ENCODE measurements at places on chromosomes 11 and 22.

DNA sequence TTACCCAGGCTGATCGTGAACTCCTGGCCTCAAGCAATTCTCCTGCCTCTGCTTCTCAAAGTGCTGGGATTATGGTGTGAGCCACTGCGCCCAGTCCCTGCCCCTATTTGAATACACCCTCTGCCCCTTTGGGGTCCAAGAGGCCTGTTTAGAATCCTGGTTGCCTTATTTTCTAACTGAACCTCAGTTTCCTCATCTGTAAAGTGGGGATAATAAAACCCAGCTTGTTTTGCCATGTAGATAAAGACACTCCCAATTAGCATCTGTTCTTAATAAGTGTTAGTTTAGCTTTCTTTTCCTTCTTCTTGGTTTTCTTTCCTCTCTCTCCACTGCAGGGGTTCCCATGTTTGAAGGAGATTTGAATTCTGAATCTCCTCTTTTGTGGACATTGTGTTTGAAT lies 4.8 kb downstream of the MIAT start:
- no peak for DNase-seq

- DNase-seq, result no peak
Measured at GRCh38 chr11:71235719-71236118, 16.7 kb downstream of the SHANK2 start.

DNA sequence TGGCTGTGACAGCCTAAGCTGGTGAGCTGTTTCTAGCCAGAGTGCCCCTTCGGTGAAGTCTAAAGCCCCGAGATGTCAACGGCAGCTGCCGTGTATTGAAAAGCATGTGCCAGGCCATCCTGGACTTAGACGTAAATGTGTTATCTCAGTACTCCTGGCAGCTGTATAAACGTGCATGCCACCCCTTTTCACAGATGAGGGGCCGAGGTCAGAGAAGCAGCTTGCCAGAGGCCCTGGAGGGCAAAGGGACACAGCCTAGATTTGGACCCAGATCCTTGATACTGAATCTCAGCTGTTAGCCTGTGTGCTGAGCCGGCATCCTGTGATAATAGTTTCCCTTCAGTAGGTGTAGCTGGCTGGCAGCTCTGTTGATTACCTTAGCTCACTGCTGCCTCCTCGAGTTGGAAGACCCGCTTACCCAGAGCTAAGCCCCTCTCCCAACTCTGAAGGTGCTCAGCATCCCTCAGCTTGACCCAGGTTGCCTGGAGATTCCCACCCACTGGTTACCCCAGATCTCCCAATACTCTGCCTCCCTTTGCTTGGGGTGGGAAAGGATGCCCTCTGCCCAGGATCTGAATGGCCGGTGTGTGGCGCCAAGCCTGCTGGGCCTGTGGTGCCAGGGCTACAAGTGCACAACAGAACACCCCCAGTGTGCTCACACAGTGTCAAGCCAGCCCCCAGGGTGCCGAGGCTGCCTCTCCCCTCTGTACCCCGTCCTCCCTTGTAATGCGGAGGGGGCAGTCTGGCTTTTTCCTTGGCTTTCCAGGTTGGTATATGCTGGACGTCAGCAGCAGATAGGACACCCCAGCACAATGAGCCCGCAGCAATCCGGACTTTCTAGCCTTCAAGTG lies 59.8 kb upstream of the WNT7B start:
- no peak for DNase-seq

DNA sequence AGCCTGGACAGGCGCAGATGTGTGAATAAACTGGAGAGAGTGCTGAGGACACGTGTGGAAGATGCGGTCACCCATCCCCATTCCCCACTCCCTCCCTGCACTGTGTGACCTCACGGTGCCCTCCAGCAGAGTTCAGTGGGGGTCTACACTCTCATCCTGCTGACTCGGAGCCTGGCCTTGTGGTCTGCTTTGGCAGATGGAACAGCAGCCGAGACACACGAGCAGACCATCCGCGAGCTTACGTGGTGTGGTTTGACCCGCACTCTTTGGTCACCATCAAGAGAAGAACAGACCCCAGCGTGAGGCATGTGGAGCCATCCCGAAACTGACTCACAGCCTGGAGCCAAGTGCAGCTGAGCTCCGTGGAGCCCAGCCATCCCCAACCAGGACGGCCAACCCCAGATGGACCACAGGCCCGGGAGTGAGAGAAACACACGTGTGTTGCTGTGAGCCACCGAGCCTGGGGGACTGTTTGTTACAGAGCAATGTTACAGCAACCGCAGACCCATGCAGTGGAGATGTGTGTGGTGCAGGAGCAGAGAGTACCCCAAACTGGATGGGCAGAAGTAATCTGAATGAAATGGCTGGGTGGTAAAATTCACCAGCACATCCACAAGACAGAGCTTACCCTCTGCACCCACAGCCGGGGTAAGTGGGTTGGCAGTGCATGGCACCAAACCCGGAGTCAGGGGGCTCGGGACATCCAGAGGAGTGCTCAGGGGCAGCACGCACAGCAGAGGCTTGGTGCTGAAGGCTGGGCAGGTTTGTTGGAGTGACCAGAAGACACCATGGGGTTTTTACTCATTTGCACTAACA lies 90.7 kb downstream of the RTL6 start:
- no peak for DNase-seq

- no peak for DNase-seq
Measured at GRCh38 chr11:34359548-34359891, 1.7 kb upstream of the ABTB2 start.

GRCh38 chr22:35835267-35835997 lies 117.8 kb downstream of the APOL5 start:
- DNase-seq, result no peak

DNA sequence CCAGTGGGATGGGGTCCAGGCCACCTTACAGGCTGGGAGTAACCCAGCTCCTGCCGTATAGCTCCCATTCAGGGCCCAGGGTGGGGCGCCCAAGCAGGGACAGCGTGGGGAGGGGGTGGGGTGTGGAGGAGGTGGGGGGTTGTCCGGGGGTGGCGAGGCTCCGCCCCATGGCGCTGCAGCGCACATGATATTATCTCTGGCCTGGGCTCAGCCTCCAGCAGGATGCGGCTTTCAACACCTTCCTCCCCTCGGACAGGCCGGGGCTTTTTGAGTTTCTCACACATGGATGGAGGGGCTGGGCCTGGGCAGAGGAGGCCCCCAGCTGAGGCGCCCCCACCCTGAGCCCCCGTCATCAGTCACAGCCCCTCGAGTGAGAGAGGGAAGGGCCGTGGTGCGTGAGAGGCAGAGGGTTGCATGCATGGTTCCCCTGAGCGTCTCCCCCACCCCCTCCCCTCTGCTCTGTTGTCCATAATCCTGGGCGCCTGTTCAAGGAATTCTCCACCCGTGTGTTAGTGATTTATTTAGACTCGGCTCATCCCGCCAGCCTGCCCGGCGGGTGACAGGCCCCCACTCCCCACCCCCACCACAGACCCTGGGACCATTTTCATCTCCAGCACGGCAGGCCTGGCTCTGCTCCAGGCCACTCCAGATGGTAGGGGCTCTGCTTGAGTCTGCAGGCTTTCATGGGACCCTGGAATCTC lies 44.9 kb downstream of the WNT11 start:
- DNase-seq, result no peak

DNA sequence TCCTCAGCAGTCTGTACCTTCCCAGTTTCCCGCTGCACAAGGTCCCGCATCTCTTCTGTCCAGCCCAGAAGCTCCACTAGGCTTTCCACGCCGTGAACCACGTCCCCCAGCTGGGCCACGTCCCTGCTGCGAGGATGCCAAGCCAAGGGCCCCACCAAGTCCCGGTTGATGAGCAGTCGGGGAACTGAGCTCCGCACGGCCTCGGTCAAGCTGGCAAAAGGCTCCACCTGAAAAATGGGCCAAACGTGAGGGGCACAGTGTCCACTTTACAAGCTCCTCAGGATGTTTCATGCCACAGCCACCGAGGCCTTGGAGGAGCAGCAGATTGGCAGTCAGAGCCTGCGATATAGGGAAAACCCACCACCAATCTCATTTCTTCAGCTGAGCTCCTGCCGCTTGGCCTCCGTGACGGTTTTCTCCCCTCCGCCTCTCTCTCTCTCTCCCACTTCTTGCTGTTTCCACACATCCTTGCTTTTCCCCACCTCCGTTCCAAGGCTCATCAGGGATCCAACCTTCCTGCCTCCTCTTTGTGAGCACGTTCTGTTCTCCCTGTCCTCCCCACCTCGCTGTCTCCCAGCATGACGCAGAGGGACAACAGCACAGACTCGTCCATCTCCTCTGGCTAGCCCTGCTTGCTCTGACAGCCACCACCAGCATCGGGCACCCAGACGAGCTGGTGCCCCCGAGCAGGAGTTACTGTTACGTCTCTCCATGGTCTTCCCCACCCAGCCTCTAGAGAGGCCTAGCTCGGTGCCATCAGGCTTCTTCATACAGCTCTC lies 11.5 kb downstream of the RIC8A start:
- DNase-seq, result no peak

GRCh38 chr22:35971456-35972119 lies 57.0 kb downstream of the RBFOX2 start:
- peak; percentile 80 for DNase-seq

GRCh38 chr11:78414321-78415051 lies 3.1 kb downstream of the GAB2 start:
- no peak for DNase-seq

- no peak for DNase-seq
Measured at GRCh38 chr11:113881856-113882255, 6.5 kb upstream of the USP28 start.

DNA sequence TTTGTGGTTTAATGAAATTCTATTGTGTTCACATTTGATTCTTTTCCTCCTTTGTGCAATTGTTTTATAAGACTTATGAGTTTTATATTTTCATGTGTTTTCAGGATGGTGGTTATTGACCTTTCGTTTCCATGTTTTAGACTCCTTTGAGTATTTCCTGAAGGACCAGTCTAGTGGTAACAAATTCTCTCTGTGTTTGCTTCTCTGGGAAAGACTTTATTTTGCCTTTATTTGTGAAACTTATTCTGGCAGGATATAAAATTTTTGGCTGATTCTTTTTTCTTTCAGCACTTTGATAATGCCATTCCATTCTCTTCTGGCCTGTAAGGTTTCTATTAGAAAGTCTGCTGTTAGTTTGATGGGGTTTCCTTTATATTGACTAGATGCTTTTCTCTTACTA lies 83.5 kb downstream of the ACER3 start:
- no peak for DNase-seq

DNA sequence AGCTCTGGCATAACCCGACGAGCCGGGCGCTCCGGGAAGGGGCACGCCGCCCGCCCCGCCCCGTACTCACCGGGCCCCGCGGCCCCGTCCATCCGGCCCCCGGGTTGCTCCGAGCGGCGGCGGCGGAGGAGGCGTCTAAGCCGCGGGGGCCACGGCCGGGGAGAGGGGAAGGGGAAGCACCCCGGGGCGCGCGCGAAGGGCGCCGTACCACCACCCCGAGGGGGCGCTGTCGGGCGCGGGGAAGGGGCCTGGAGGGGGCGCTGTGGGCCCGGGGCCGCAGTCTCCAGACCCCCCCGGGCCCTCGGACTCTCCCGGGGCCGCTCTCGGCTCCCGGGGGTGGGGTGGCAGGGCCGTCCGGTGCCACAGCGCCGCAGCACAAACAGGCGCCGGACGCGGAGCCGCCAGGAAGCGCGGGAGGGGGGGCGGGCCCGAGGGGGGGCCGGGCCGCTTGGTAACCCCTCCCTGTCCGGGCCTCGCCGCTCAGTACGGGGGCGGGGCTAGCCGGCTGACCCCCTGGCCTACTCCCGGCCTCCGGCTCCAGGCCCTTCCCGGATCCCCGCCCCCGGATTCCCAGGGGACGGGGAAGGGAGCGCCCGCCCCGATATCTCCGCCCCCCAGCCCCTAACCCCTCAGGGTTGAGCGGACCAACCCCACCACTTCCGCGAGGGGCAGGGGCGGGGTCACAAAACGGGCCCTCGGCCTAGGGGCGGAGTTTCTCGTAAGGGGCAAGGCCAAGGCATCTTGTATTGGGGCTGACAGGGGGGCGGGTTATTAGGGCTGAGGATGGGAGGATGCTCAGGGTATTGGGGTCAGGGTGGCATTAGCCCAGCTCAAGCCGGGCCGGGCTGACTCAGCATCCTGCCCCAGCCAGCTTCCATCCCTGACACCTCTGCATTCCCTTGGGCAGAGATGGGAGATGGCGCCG lies at the start of the genes EML3 and ROM1:
EML3 (minus strand) TSS at position 410 of the 925 bp plus-strand sequence; CDS start at position 92, 318 bp downstream.
ROM1 (plus strand) TSS at position 892 of the 925 bp plus-strand sequence; CDS start at position 917, 25 bp downstream.
- no peak for DNase-seq

DNA sequence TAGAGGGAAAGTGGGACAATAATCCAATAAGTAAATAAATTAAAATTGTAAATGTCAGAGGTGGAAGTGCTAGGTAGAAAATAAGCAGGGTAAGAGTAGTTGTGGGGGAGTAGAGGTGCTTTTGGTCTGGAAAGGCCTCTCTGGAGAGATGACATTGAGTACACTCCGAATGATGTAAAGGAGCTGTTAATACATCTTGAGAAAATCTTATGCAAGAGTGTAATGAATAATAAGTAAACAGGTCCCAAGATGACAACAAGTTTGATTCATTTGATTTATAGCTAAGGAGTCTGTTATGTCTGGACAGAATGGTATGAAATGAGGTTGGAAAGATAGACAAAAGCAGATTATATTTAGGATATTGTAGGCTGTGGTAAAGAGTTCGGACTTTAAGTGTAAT lies 87.5 kb downstream of the TMEM135 start:
- DNase-seq, result no peak

- no peak for DNase-seq
Measured at GRCh38 chr11:126079621-126080124, 17.0 kb upstream of the CDON start.

DNA sequence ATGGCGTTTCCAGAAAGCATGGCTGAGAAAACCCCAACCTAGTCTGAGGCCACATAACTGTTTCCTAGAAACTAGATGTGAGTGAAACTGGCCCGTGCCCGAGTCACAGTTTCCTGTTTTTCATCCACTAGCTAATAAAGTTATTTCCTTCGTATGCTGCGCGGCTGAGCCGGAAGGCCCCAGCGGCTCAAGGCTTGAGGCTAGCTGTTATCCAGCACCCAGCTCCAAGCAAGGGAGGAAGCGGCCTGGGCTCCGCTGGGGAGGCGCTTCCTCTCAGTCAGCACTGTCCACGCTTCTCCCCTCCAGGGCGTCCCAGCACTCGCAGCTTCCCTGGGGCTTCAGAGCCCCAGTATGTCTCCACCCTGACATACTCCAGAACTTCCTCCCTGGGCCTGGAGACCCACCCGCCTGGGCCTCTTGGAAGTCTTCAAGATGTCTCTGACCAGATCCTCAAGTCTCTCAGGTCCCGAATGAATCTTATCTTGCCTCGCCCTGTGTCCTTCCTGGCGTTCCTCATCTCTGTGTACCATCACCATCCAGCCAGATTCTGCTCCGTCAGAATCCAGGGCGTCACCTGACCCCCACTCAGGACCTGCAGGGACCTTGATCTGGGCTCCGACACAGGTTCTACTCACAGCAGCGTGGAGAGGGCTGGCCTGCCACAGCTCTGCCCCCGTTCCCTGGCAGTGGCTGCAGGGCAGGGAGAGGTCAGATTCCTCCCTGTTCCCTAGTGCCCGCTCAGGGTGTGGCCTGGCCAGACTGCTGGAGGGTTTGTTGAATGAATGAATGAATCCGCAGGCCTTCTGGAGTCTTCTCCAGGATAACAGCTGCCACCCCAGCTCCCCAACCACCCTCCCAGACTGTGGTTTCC lies 81.9 kb downstream of the LRRC32 start:
- no peak for DNase-seq

GRCh38 chr11:57476757-57477506 lies 16.6 kb downstream of the RTN4RL2 start:
- DNase-seq, result no peak

Data from brain pericyte (primary cell).